NCI-H2081 (cell line): ENCODE measurements at places on chromosomes 3 and 15.

GRCh38 chr15:36860792-36861191, 239.6 kb downstream of the MEIS2 start:
- DNase-seq: no peak

DNA sequence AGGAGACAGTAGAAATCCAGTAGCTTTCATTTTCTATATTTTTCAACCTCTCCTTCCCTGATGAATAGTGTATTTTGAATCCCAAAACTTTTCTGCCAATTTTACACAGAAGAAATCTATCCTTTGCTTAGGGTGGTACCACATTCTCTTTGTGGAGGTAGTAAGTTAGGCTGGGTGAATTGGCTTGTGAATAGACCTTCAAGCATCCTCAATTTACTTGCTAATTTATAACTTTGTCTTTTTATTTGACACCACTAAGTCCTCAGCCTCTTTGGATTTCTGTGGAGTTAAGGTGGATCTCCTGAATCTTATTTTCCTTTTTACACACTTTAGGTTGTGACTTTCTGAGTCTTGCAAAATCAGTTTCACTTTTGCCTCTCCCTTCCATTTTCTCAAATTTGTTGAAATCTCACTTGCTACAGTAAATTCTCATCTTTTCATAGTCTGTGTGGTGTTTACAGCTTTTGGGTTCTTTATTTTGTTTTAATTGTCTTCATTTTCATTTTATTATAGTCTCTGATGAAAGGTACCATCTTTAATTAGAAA, 5.7 kb upstream of the PLSCR1 start:
- DNase-seq: no peak

DNA sequence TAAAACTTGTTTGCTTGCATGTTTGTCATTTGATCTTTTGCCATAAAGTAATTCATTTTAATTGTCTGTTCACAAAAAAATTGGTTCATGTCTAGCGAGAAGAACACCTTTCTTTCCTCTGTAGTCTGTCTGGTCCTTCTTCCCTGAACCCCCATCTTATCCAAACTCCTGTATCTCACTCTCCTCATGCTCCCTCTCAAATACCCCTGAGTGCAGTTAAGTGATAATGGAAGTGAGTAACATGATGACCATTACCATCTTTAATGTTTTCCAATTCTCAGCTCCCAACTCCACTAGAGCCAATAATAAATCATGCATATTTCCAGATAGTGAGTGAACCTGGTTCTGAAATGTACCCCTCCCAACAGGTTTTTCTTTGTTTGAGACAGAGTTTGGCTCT, 14.2 kb upstream of the KCNMB3 start:
- no peak for DNase-seq

DNA sequence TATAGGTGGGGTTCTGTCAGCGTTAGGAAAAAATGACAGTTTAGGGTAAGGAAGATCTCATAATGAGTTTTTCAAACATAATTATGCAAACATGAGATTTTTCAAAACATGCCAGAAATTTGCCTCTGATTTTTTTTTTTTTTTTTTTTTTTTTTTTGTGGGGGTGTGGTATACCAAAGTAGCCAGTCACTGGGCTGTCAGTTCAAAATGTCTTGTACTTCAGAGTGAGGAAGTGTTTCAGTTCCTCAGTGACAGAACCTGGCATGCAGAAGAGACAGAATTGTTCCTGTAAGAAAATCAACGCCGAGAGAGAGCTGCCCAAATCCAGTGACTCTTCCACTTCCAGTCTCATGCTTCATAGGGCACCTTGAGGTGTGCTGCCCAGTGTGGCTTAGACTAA, 9.7 kb downstream of the NCBP2 start:
- no peak for DNase-seq

DNA sequence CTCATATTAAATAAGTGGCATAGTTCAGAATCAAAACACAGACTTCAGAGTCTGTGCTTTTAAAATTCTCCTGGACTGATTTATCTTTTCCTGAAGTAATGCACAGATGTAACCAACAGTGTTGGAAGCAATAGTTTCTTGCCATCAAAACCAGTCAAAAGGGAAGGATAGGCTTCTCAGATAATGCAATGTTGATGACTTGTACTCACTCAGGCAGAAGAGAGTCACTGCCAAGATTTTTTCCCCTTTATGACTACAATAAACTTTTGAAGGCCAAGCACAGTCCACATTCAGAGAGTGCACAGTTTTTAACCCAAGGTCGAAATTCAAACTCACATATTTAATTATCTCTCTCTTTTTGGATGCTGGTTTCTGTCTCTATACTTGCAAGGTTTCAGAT, 305.0 kb upstream of the SGO1 start:
- no peak for DNase-seq

GRCh38 chr3:4634894-4635293, 141.7 kb downstream of the ITPR1 start:
- DNase-seq: no peak

- no peak for DNase-seq
Observed at GRCh38 chr15:47607695-47608094, 109.6 kb upstream of the SEMA6D start.

DNA sequence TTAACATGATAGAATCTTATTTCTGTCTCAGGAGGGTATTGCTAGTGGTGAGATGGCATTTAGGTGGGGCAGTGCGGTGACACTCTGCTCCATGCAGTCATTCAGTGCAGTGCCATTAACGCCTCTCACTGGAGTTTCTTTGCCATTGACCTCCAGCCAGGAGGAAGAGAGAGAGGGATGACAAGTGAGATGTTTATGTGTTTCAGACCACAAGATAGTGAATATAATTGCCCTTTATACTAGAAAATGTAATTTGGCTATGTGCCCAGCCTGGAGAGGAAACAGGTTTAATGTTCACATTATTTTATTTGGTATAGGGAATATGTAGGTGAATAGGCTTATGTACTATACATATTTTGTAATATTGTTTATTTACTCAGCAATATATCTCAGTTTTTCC, 84.5 kb downstream of the ZIC1 start:
- peak; percentile 31 for DNase-seq

DNA sequence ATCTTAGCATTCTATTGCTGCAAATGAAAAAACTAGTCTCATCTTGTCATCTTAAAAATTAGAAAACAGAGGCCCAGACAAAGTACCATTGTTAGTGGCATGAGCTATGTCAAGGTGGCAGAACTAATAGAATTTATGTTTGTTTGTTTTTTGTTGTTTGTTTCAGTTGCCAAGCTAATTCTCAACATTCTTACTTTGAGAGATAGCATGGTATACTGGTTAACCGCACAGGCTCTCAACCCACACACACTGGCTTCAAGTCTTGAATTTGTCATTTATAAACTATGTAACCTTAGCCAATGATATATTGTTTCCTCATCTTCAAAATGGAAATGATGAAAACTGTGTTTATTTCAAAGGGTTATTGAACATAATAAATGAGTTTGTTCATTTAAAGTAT, 367.6 kb upstream of the PLSCR5 start:
- DNase-seq: no peak

DNA sequence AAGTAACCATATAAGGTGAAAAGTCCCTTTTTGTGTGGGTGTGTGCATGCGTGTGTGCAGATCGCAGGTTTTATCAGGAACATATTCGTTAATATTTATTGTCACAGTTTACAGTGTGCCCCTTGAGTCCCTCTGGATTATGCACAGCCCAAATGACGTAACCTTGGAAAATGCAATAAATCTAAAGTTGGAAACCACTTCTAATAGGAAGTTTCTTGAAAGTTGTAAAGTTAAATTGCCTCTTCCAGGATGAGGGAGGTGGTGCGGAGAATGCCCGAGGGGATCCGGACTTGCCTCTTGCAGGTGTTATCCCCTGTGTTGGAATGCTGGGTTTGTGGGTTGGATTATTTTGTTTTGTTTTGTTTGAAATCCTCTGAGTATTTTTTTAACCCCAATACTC, 143.3 kb downstream of the CMSS1 start:
- no peak for DNase-seq

DNA sequence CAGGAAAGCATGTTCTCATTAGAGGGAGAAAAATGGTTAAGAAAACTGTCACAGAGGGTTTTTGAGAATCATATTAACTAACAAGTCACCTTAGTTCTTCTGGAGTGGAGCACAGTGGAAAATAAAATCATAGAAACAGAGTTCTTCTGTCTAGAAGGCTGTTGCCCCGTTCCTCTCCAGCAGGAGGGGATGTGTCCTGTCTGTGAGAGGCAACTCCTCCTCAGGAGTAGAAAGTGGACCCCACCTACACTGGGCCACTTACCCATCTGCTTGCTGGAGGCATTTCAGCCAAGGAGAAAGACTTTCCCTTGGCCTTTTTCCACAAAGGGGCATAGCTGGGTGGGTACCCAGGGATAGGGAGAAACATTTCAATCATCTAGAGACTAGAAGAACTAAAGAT, 106.6 kb downstream of the SSR3 start:
- DNase-seq: no peak

DNA sequence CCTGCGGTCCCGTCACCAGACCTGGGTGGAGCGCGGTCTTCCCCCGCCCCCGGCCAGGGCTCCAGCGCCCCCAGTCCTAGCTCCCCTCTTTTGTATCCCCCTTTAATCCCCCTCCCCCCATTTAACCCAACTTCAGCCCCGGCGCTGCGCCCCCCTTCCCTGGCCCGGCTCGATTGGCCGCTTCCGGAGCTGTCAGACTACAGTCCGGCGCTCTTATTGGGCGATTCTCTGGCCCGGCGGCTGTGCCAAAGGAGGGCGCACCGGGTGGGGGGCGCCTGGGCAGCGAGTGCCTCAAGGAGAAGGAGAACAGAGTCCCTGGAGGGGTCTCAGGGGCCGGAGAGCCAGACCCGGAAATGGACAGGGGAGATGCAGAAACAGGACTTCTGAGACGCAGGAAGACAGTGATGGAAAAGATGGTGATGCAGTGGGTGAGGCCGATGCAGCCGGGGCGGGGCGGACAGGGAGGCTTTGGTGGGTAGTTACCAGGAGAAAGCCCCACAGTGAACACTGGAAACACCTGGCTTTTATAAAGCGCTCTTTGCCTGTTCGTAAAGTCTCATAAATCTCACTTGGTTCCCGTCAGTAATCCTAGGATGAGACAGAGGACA, 1.2 kb upstream of the ADCY5 start:
- DNase-seq: no peak
